Gastroesophageal sphincter (tissue), 4 donors: ENCODE measurements at places on chromosomes 16 and 17.

DNA sequence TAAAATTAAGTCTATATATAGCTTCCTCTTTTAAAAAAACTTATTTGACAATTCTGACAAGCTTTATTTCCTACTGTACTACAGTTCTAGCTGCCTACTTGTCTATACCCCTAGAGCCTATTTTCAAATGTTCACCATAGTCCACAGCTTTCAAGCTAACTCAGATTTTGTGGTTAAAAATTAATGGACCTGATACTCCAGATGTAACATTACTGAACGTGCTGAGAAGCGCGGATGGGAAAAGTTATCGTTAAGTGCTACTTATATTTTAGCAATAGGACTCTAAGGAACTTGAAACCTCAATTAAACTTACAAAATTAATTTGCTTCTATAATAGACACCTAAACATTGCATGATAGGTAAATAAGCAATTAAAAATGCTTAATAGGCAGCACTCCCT is 31.2 kb downstream of the GNA13 start:
- no peak for ATAC-seq

DNA sequence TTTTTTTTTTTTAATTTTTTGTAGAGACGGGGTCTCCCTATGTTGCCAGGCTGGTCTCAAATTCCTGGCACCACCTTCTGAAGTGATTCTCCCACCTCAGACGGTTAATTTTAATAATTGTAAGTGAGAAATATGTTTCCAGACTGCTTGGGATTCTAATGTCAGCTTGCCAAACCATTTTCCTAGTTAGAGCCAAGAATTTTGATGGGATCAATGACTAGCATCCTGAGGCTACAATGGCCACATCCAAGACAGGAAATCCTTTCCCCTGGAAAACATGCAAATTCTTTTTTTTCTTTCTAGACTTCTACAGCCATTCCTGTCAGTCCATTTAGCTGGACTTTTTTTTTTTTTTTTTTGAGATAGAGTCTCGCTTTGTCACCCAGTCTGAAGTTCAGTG is 32.6 kb downstream of the IGF2BP1 start:
- ATAC-seq, result no peak

DNA sequence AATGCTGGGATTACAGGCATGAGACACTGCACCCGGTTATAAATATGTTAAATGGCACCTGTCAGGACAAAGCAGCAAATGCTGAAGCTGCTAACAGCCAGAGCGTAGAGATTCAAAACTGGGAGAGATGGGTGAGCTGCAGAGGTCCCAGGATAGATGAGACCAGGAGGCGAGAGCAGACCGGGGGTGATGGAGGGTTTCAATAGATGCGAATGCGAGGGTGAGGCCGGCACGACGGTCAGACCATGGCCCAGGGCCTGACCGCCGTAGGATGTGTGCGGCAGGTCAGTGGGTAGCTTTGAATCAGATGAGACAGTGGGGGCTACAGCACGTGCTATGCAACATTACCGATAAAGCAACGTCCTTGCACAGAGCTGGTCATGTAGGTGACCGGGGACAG is 14.3 kb downstream of the CCDC40 start:
- ATAC-seq, result no peak

- ATAC-seq, result no peak
These were observed 26.1 kb upstream of the CYTH1 start for GRCh38 chr17:78808163-78808562.

DNA sequence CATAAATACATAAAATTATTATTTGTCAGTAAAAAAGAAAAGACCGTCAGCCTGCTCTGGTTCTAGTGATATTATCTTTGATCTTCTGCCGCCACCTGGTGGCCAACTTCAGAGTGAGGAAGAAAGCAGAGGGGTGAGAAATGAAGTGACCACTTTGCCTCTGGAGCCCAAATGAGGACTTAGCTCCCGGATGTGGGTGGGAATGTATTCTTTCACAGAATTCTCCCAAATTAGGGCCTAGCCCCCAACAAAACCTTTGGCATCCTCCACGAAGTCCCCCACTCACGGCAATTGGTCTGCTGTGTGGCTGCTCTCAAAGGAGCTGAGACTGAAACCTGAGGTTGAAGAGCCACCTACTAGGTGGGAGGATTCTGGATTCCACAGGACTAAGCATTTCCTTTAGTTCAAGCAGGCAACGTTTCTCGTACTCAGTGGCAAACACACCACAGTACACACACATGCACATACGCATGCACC is 4.9 kb upstream of the ZNF267 start:
- peak; percentile 64 for ATAC-seq

DNA sequence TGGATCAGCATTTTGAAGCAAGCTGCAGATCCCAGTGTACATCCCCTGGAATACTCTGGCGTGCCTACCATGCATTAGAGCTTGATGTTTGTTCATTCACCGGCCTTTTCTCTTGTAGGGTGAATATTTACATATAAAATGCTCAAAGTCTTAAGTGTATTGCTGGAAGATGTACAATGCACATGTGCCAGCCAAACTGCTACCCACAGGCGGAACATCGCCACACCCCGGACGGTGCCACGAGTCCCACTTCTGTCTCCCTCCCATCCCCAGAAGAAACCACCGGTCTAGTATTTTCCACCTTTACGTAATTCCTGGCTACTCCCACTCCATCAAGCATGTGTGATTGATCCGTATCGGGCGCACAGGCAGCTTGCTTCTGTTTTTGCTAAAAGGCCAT is 4.1 kb downstream of the SLC38A8 start:
- ATAC-seq, result no peak

DNA sequence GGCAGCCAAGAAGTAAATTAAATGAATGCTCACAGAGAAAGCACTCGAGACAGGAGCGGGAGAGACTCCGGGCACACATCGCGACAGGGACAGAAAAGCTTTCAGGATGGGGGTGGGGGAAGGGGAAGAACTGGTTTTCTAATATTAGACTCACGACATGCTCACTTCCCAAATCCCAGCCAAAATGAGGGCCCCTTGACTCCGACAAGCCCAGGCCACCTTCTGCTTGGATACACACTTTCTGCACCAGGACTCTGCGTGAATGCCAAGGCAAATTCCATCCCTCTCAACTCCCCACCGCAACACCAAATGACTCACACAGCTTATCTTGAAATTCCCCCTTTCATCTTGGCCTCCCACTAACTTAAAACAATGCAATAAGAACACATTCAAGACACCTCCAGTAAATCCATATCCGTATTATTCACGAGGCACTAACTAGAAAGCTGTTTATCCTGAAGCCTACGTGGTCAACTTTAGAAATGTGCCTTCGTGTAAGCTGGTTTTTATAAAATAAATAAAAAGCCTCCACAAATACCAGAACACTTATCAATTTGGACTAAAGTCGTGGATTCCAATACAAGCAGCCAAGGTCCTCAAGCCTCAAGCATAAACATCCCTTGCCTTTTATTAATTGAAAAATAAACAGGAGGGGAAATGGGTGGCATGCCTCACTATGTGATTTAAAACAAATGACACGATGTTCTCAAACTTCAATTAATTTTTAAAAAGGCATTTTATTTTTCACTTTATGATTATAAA is 46.1 kb downstream of the NXN start:
- peak; percentile 23 for ATAC-seq

GRCh38 chr16:57997176-57997527 is 3.3 kb downstream of the ZNF319 start:
- ATAC-seq, result no peak

DNA sequence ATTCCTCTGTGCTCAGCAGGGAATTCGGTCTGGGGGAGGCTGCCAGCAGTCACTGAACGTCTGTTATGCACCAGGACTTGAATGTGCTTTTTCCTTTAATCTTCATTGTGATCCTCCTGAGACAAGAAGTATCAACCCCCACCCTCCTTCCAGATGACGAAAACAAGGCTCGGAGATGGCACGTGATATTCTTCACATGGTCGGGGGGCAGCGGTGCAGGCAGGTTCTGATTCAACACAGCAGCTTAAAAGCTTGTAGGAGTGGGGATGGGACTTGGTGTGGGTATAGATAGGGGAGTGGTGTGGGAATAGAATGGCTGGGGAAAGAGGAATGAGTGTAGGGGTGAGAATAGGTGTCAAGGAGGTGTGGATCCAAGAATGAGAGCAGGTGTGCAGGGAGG is 6.4 kb downstream of the NECAB2 start:
- ATAC-seq, result no peak

DNA sequence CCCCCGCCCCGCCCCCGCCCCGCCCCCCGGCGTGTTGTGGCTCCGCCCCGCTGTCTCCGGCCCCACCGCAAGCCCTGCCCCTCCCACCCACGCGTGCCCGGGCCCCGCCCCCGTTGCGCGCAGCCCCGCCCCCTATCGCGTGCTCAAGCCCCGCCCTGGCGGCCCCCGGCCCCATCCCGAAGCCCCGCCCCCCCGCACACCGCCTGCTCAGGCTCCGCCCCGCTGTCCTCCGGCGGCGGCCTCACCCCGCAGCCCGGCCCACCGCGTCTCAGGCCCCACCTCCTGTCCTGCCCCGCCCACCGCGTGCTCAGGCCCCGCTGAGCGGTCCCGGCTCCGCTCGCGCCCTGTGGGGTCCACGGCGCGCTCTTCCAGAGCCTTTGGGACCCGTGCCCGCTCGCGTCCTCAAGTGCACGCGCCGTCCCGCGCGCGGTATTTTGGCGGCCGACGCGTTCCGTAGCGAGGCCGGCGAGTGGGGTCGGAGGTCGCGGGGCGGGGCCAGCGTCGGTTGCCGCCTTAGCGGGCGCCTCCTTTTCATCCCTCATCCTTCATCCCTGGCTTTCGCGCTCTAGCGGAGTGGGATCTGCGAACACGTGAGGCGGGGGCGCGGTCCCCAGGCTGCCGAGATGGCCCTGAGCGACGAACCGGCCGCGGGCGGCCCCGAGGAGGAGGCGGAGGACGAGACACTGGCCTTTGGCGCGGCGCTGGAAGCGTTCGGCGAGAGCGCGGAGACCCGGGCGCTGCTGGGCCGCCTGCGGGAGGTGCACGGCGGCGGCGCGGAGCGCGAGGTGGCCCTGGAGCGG is at the start of gene TBCD:
TBCD (plus strand) TSS at position 495 of the 800 bp plus-strand sequence; CDS start at position 624, 129 bp downstream.
- peak; percentile 90 for ATAC-seq

- no peak for ATAC-seq
These were observed 316.5 kb upstream of the ZFHX3 start for GRCh38 chr16:73364413-73364812.

DNA sequence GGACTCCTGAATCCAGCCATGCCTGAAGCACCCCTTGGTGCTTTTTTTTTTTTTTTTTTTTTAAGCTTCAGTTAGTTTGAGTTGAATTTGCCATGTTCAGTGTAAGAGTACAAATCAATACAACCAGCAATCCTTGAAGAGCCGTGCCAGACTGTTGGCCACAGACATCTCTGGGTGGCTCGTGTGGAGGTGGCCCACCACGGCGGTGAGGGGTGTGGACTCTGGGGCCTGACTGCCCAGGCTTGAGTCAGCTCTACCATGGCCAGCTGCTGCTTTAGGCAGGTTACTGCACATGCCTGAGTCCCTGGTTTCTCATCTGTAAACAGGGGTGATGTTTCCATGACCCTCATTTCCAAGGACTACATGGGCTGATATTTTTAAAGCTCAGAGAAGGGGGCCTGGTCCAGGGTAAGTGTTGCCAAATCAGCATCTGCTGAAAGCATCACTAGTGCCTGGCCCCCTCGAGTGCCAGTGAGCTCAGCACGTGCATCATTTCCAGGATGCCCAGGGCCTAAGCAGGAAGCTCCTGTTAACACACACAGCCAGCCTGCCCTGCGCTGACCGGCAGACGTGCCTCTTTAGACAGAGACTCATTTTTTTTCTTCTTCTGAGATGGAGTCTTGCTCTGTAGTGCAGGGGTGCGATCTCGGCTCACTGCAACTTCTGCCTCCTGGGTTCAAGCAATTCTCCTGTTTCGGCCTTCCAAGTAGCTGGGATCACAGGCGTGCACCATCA is 90.1 kb downstream of the DNAH17 start:
- no peak for ATAC-seq

GRCh38 chr17:28846231-28846630 is 3.6 kb upstream of the FAM222B start:
- no peak for ATAC-seq

- ATAC-seq, result no peak
These were observed 197.3 kb upstream of the SDK2 start for GRCh38 chr17:73841431-73842060.

GRCh38 chr16:35724551-35724950 is 2265.1 kb downstream of the TP53TG3F start:
- ATAC-seq, result no peak

GRCh38 chr16:50457423-50457822 is 88.6 kb upstream of the BRD7 start:
- ATAC-seq, result no peak

DNA sequence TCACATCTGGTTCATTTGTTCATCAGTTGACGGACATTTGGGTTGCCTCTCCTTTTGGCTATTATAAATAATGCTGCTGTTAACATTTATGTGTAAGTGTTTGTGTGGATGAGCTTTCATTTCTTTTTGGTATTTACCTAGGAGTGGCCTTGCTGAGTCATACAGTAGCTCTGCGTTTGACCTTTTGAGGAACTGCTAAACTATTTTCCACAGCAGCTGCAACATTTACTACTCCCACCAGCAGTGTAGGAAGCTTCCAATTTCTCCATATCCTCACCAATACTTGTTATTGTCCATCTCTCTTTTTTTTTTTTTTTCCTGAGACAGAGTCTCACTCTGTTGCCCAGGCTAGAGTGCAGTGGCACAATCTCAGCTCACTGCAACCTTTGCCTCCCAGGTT is 20.7 kb upstream of the PLCG2 start:
- no peak for ATAC-seq

DNA sequence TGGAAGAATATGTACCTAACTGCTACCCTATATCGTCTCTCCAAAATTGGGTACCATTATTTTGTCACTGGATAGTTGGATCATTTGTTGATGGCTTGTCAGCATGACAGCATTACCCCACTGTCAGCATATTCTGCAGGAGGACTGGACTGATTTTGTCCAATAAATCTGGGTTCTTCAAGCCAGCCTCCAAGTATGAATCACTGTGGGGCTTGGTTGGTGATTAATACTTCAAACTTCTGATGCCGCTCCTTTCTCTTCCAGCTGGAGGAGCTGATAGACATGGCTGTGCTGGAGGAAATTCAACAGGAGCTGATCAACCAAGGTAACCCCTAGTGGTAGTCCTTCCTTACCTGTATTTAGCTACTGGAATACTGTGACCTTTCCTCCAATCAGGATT is 2.5 kb downstream of the RPAIN start:
- no peak for ATAC-seq

- ATAC-seq, result peak; percentile 34
These were observed 19.3 kb downstream of the ANKFN1 start for GRCh38 chr17:56172517-56172982.

DNA sequence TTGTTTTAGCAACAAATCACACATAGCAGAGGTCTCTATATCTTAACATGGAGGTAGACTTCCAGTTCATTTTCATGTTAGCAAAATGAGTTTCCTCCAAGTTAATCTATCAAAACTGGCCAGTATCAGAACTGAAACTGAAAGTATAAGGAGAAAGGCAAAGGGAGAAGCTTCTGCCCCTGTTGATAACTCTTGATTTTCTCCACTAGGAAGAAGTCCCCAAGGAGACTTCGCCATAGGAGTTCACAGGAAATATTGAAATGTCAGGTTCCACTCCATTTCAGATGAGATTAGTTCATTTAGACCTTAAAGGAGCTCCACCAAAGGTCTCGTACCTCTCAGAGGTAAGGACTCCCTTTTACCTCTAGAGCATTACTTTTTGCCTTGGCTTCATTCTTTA is 1.2 kb upstream of the OGFOD3 start:
- ATAC-seq, result no peak
